Fibroblast of lung (primary cell): ENCODE measurements at places on chromosomes 1 and 21. TPM values are rescaled to one million over a fixed set of nuclear protein-coding genes. Genes with fewer than 3 reads are reported as not detected.

GRCh38 chr1:246069581-246069980 is 437.5 kb downstream of the SMYD3 start:
- no peaks in the 10 kb centered on the region for H3K4me1 ChIP-seq
- H3K36me3 ChIP-seq = no peaks in the 10 kb centered on the region
- H3K4me3 ChIP-seq = no peak overlapping the region
- no peaks in the 10 kb centered on the region for H3K27me3 ChIP-seq
- H3K27ac ChIP-seq = no peak overlapping the region

DNA sequence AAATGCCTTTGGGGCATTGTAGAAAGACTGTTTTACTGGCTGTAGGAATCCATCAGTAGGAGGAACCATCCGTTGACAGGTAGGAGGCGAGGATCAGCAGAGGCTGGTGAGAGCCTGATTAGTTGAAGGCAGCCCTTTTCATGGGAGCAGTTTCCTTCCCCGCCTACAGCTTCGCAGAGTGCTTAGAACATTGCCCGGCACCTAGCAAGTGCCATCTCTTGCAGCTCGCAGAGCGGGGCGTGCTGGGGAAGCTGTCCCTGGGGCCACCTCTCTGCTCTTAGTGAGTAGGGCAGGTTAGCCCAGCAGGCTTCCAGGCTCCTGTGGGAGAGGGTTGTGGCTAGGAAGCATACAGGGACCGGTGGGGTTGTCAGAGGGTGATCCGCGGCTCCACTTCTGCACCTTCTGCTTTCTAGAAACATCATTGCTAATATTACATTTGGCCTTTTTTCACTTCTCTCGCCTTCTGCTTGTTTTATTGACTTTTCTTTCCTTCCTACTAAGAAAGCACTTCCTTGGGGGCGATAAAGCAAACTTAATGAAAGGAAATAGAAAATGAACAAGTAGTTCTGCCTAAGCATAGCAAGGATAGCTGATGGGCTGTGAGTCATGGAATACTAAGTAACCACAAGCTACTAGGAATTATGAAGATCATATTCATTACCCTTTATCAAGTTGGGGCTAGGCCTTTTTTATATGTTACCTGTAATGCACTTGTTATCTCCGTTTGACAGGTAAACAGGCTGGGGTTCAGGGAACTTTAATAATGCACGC is 176.7 kb downstream of the GALNT2 start:
- DNase-seq = peak; percentile 82
- peaks cover 2% of the 10 kb centered on the region for H3K4me1 ChIP-seq
- H3K27ac ChIP-seq = no peak overlapping the region

DNA sequence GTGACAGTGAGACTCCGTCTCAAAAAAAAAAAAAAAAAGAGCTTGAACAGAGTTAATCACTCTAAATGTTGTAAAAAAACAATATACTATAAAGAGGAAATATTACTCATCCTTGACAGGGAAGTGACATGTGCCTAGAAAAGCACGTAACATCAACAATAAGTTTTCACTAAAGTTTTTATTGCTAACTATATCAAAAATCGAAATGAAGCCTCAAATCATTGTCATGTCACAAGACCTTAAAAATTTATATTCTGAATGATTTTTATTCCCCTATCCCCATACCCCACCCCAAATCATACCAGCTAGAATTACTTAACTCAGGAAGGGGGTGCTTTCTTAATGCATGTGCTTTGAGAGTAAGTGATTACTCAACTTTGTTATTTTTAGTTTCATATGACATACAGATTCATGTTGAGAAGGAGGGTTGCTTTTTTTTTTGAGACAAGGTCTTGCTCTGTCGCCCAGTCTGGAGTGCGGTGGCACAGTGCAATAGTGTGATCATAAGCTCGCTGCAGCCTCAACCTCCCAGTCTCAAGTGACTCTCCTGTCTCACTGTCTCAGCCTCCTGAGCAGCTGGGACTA is 53.6 kb upstream of the MUTYH start:
- H3K27ac ChIP-seq = no peak overlapping the region
- peak; percentile 5 for DNase-seq
- H3K4me1 ChIP-seq = no peaks in the 10 kb centered on the region
- no peaks in the 10 kb centered on the region for H3K27me3 ChIP-seq
- no peak overlapping the region for H3K4me3 ChIP-seq

- peaks cover 6% of the 10 kb centered on the region for H3K4me1 ChIP-seq
- no peaks in the 10 kb centered on the region for H3K36me3 ChIP-seq
- no peak overlapping the region for H3K27ac ChIP-seq
- H3K27me3 ChIP-seq = no peaks in the 10 kb centered on the region
Measured at GRCh38 chr1:113388621-113389358, 1.5 kb upstream of the MAGI3 start.

GRCh38 chr21:38957575-38958322 is 152.0 kb downstream of the ETS2 start:
- no peak overlapping the region for H3K27ac ChIP-seq
- no peaks in the 10 kb centered on the region for H3K36me3 ChIP-seq
- no peaks in the 10 kb centered on the region for H3K27me3 ChIP-seq
- H3K4me3 ChIP-seq = no peak overlapping the region
- H3K4me1 ChIP-seq = peaks cover 37% of the 10 kb centered on the region

DNA sequence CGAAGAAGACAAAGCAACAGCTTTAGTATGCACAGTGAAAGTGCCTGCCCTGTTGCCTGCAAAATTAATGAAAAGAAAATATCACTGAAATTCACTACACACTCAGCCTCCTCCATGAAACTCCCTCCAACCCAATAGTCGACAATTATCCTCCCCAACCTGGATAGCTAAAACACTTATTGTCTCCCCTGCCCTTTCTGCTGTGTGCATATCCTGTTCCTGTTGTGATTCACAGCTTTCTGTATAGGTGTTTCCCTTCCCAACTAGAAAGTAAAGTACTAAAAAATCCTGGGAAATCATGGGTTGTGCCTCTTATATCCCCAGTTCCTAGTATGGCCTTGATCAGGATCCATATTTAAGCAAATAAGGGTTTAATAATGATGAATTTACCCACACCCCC is 412.1 kb downstream of the LTN1 start:
- no peaks in the 10 kb centered on the region for H3K4me1 ChIP-seq
- no peak for DNase-seq
- H3K4me3 ChIP-seq = no peak overlapping the region

- H3K4me3 ChIP-seq = no peak overlapping the region
- no peaks in the 10 kb centered on the region for H3K4me1 ChIP-seq
- H3K27me3 ChIP-seq = no peaks in the 10 kb centered on the region
- no peak overlapping the region for H3K27ac ChIP-seq
- DNase-seq = no peak
Measured at GRCh38 chr1:226845624-226846023, 24.8 kb upstream of the PSEN2 start.

GRCh38 chr1:30328401-30329262 is 394.8 kb downstream of the MATN1 start:
- no peaks in the 10 kb centered on the region for H3K27me3 ChIP-seq
- no peak overlapping the region for H3K27ac ChIP-seq
- no peak overlapping the region for H3K4me3 ChIP-seq
- H3K4me1 ChIP-seq = no peaks in the 10 kb centered on the region
- H3K36me3 ChIP-seq = no peaks in the 10 kb centered on the region

GRCh38 chr1:154206196-154206595 is at the start of gene CFAP141:
Gene CFAP141 (minus strand): TSS chr1:154206333. CDS start chr1:154206307, 26 bp downstream.
- DNase-seq = peak; percentile 25
- no peaks in the 10 kb centered on the region for H3K4me1 ChIP-seq
- peaks cover 7% of the 10 kb centered on the region for H3K36me3 ChIP-seq
- no peak within 1 kb of the TSS for H3K27ac ChIP-seq
- H3K4me3 ChIP-seq = no peak within 1 kb of the TSS

GRCh38 chr1:153245466-153245865 is 14.0 kb upstream of the LORICRIN start:
- H3K27ac ChIP-seq = no peak overlapping the region
- no peaks in the 10 kb centered on the region for H3K36me3 ChIP-seq
- DNase-seq = no peak
- no peaks in the 10 kb centered on the region for H3K27me3 ChIP-seq

DNA sequence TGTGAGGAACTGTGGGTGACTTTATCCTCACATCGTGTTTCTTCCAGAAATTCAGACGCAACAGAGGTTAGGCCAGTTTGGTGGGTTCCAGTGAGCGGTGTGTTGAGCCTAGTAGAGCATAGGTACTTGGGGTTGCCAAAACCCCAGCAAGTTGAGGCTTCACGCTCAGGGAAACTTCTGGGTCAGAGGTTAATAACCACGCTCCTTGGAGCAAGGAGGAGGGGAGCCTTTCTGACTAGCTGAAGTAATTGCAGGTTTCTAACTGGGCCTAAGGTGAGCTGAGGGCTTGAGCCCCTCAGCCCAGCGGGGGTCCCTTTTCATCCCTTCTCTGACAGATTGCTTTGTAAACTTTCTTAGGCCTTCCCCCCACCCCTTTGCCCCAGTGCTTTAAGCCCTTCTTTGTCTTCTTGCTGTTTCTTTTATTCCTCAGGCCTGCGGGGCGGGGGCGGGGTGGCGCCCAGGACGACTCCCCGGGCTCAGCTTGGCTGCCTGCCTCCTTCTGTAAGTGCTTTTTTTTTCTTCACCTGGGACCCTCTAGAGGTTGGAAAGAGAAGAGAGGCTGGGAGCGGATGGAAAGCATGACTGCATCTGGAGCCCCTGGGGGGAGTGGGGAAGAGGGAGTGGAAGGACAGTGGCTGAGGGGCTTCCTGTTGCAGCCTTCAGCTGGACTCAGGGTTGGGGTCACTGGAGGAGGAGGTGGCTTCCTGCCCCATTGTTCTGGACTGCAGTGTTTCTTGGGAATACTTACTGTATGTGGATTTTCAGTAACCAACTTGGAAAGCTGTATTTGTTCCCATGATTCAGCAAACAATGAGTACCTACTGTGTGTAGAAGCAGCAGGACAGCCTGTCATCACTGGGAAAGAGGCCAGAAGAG is 1.3 kb upstream of the ZNF436 start:
- peak overlapping the region; percentile 90 for H3K4me3 ChIP-seq
- H3K4me1 ChIP-seq = peaks cover 10% of the 10 kb centered on the region
- peak; percentile 62 for DNase-seq
- peak overlapping the region; percentile 96 for H3K27ac ChIP-seq

DNA sequence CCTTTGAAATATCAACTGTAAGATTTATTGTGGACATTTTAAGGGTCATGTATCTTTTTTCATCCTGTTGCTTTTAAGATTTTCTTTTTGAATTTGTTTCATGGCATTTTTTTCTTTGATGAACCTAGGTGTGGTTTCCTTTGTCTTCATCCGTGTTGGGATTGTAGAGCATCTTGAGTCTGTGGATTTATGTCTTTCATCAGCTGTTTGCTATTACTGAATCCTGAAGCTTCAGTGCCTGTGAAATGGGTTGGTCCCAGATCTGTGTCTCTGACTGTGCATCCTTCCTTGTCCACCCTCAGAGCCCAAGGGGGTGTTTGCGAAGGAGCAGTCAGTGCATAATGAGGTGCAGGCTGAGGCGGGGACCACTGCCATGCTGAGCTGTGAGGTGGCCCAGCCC is 37.3 kb downstream of the OBSCN start:
- no peaks in the 10 kb centered on the region for H3K36me3 ChIP-seq
- H3K27ac ChIP-seq = no peak overlapping the region
- no peak for DNase-seq
- no peaks in the 10 kb centered on the region for H3K27me3 ChIP-seq

DNA sequence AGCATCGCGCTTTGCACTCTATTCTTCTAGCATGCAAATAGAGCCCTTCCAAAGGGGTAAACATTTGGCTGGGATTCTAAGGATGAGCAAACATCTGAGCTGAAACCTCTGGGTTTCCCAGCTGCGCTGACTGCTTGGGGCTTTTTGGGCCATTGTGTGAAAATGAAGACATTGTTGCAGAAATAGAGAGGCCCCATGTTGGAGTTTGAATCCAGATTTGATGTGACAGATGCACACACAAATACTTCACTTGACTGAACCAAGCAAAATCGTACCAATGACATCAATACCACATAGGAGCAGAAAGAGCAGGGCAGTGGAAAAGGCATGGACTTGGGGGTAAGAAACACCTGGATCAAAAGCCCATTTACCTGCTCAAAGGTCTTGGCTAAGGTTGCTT is 144.6 kb upstream of the HMGB4 start:
- no peak overlapping the region for H3K27ac ChIP-seq
- no peaks in the 10 kb centered on the region for H3K36me3 ChIP-seq
- H3K4me3 ChIP-seq = no peak overlapping the region
- DNase-seq = no peak
- H3K4me1 ChIP-seq = no peaks in the 10 kb centered on the region
- no peaks in the 10 kb centered on the region for H3K27me3 ChIP-seq

DNA sequence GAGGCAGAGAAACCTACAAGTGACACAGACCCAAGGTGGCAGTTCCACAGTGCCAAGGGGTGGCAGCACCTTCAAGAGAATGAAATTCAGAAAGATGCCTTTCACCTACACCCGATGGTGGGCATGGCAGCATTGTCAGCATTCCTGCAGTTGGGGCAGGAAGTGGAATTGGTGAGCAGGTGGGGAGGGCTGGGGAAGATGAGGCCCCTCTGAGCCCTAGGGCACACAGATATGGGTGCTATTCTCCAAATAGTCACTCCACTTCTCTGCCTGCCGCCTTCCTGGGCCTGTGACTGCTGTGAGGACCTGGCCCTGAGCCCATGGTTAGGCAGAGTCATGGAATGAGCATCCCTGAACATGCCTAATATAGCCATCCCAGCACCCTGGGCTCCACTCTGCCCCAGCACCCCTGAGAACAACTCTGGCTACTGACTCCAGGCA is 8.3 kb downstream of the SHISA4 start:
- peaks cover 20% of the 10 kb centered on the region for H3K4me1 ChIP-seq
- peaks cover 4% of the 10 kb centered on the region for H3K36me3 ChIP-seq
- H3K27ac ChIP-seq = peak overlapping the region; percentile 8

DNA sequence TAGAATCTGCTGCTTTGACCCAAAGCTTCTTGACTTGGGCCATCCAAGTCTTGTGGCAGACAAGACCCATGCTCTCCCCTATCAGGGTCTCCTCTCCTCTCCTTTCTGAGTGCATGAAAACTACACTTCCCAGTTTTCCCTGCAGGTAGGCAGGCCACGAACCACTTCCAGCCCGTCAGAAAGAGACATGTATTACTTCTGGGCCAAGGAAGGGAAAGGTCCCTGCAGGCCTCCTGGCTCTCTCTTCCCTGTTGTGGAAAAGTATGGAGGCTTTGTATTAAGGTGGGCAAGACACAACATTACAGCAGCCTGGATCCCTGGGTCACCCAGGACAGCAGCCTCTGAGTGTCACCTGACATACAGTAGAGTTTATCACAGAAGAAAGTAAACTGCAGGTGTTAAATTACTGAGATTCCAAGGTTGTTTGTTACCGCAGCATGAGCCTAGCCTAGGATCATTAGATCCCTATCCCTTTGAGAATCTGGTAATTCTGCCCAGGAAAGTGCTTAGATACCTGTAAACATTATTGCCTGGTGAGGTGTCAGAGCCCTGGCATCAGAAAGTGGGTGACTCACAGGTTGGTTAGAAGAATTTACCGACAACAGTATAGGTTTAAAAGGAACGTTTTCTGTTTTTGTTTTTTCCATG is 717.3 kb downstream of the MATN1 start:
- H3K4me3 ChIP-seq = no peak overlapping the region
- H3K36me3 ChIP-seq = no peaks in the 10 kb centered on the region
- H3K27me3 ChIP-seq = no peaks in the 10 kb centered on the region
- no peak overlapping the region for H3K27ac ChIP-seq

GRCh38 chr1:21508580-21509350 is 458 bp upstream of the ALPL start:
- peaks cover 6% of the 10 kb centered on the region for H3K4me1 ChIP-seq
- DNase-seq = peak; percentile 43

GRCh38 chr1:198778049-198778448 is 139.2 kb downstream of the PTPRC start:
- no peaks in the 10 kb centered on the region for H3K36me3 ChIP-seq
- peaks cover 2% of the 10 kb centered on the region for H3K4me1 ChIP-seq
- no peak overlapping the region for H3K4me3 ChIP-seq
- no peak overlapping the region for H3K27ac ChIP-seq
- DNase-seq = no peak
- no peaks in the 10 kb centered on the region for H3K27me3 ChIP-seq

The CHI3L2 gene
- 1.5 and 10.3 TPM in 2 replicates for total RNA-seq

The IFNLR1 gene
- under 0.01 TPM in 1 of 2 replicates, not detected in the other for total RNA-seq

The KCNJ9 gene
- total RNA-seq = under 0.01 TPM in 2 replicates

The PGLYRP4 gene
- not detected in 2 replicates for total RNA-seq

The KMO gene
- total RNA-seq = not detected in 2 replicates

The SELENBP1 gene
- total RNA-seq = 59.6 and 65.9 TPM in 2 replicates

The AGMAT gene
- 1.0 and 1.2 TPM in 2 replicates for total RNA-seq

The C1orf94 gene
- under 0.01 and 0.26 TPM in 2 replicates for total RNA-seq

The TMEM61 gene
- total RNA-seq = not detected in 2 replicates
